Activated CD4-positive, alpha-beta memory T cell treated with anti-CD3 and anti-CD28 coated beads, Interleukin-2, amount 10 ng/mL, durations not matched to agents 7 days and 5 days (primary cell): ENCODE measurements at places on chromosomes 1 and 21.
A peak's percentile ranks its signal among the peaks of the same experiment; 100 is the strongest.

DNA sequence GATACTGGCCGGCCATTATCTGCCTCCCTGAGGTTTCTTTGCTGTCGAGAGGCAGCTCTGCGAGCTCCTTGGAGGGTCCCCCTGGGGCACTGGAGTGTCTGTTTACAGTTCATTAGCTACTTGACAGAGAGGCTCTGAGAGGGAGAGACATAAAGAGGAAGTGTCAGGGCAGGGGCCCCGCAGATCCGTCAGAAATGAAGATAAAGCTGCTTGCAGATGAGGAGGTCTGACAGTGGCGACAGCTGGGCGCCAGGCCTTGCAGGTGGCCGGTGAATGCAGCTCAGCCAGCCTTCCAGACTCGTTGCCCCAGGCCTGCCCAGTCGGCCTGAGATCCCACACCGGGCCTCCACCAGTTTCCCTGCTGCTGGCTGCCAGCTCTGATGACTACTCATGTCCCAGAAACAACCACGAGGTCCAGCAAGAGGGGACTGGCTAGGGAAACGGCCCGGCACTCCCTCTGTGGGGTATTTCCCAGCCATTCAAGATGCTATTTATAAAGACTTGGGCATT is 84.7 kb downstream of the DISP3 start:
- DNase-seq = no peak

- no peak for DNase-seq
Observed at GRCh38 chr1:4178501-4179113, 278.5 kb upstream of the C1orf174 start.

- DNase-seq = no peak
Observed at GRCh38 chr1:62676611-62677356, 11.4 kb downstream of the DOCK7 start.

DNA sequence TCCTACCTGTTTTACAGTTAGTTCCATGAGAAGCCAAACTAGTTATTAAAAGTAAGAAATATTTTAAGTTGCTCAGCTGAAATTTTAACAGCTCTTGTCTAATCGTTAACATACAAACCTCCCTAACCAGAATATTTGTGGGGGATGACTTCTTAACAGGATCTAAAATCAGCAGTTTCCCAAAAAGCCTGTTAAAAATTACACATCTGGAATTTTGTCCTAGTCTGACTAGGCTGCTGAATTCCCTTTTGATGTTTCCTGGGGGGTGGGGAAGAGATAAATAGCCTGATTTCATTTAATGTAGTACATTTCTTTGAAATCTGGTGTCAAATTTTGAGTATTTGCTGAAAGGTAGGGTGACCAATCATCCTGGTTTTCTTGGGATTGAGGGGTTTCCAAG is 78.8 kb upstream of the ARHGAP29 start:
- DNase-seq = no peak

DNA sequence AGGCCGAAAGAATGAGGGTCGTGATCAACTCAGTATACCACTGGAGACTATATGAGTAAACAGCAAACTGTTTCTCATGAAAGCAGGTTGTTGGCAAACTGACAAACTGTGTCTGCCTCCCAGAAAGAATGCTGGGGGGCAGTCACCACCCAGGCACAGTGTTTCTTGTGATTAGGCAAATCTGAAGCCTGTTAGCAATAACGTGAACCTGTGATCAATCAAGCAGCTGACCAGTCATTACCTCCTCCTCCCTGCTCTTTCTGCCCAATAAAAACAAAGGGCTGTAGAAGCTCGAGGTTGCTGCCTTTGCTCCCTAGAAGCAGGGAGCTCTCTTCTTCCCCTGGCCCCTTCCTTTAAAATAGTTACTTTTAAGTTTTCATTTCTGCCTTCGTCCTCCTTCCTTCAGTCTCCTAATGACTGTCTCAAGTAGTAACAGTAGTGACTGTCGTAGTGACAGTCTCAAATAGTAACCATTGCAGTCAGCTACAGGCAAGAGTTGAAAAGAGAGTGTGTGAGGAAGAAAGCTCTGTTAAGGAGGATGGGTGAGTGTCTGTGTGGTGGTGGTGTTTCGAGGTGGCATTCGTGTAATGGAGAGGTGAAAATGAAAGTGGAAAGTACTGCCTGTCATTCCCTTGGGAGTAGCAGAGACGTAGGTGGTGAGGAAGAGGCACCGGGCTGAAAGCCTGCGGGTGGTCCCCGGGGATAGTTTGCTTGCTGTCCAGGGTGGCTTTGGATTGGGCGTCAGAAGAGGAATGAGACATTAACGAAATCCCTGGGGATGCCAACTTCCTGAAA is 14.5 kb downstream of the HHAT start:
- no peak for DNase-seq

GRCh38 chr1:154442006-154442740 is 37.0 kb downstream of the IL6R start:
- no peak for DNase-seq

GRCh38 chr1:228957535-228957934 is 222.3 kb downstream of the RHOU start:
- DNase-seq = no peak

DNA sequence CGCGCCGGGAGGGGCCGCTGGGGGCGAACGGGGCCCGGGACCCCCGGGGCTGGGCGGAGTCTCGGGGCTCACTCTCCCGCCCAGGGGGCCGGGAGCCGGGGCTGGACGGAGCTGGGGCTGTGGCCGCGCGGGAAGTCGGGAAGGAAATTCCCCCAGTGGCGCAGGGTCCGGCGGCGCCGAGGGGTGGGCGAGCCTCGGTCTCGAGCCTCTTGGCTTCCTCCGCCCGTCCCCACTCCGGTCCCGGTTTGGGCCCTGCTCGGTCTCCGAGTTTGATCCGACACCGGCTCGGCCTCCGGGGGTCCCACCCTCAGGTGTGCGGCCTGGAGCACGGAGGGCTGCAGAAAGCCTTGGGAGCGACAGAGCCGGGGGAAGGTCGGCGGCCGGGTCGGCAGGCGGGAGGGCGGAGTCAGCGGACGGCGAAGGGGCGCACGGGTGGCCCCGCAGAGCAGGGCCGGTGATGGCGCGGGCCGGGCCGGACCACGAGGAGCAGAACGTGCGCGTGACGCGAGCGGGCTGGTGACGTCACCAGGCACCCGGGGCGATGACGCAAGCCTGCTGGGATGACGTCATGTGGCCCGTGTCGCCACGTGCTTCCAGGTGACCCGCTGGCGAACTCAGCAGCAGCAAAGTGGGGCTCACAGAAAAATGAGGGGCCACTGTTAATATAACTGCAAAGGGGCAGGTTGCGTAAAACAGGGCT is 610 bp upstream of the HES4 start:
- peak; percentile 70 for DNase-seq

GRCh38 chr1:94855307-94855700 is 35.1 kb downstream of the SLC44A3 start:
- DNase-seq = no peak

DNA sequence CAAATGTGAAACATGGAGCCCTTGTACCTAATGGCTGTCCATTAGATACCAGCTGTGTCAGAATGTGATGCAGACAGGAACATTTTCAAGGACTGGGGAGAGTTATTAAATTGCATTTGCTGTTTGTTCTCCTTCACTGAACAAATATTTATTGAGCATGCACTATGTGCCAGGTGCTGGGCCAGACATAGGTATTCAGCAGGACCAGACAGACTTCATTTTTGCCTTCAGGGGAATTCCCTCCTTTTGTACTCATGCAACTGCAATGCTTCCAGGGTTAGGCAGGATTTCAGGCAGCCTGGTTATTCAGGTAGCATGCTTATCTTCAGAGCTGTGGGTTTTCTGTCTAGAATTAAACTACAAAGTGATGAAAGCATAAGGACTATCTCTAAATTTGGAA is 64.2 kb upstream of the SMYD2 start:
- no peak for DNase-seq

DNA sequence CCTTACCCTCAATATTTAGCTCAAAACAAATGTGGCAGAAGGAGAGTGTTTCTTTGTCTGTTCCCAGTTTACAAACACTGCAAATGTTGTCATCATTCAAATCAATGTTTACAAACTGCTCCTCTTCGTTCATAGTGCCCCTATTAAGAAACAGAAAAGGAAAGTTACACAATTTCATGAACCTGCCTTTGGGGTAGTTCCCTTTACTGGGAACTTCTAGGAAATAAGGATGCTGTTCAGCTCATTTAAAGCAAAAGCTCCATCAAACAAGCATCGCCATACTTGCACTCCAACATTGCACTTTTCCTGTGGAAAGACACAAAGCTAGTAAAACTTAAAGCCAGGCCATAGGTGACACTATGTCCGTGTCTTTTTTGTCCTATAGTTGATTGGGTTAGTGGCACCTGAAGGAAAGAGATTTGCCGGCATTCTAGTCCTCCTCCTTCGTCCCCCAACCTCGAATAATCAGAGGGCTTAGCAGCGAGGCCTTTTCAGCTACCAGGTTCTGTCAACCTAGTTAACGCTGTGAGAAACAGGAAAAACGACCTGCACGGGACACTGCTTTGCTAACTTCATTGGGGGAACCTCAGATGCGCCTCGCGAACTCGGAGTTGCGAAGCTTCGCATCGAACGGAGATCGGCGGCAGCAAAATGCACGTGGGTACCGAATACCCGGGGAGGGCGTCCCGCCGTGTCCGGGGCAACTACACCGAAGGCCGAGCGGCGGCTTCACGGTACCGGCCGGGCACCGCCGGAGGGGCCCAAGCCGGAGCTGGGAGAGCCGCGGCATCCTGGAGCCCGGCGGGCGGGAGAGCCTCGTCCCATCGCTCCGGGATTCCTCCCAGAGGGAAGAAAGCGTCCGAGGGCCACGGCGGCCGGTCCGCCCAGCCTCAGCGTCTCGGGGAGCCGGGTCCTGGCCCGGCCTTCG is 706 bp downstream of the C21orf91 start:
- peak; percentile 52 for DNase-seq

GRCh38 chr1:209641832-209642172 is 10.4 kb downstream of the LAMB3 start:
- no peak for DNase-seq

GRCh38 chr1:192527950-192528349 is 47.6 kb upstream of the RGS1 start:
- DNase-seq = no peak

DNA sequence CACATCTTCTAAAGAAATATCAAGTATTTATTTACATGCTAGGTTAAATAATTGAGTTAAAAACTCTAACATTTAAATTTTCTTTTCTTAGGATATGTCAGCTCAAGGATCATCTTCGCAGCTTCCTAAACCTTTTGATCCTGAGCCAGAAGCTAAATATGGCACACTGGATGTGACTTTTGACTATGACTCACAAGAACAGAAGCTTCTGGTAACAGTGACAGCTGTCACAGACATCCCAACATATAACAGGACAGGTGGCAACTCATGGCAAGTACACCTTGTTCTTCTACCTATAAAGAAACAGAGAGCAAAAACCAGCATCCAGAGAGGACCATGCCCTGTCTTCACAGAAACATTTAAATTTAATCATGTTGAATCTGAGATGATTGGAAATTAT is 132.7 kb upstream of the SERTAD4 start:
- no peak for DNase-seq

DNA sequence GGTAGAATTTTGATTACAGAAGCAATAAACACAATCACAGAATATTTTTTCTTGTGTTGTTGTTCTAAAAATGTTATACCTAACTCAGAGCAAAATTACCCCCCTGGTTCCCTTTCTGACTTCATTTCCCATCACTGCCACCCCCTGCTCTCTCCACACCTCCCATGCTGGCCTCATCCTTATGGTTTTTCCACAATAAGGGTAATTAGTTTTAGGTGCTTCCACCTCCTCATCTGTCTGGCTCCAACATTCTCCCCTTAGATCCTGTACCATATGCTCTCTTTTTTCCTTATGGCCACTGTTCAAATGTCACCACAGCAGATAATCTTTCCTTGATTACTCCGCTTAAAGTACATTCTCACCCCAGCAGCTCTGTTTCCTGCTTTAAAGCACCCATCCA is 2208.6 kb downstream of the MRPL39 start:
- no peak for DNase-seq

DNA sequence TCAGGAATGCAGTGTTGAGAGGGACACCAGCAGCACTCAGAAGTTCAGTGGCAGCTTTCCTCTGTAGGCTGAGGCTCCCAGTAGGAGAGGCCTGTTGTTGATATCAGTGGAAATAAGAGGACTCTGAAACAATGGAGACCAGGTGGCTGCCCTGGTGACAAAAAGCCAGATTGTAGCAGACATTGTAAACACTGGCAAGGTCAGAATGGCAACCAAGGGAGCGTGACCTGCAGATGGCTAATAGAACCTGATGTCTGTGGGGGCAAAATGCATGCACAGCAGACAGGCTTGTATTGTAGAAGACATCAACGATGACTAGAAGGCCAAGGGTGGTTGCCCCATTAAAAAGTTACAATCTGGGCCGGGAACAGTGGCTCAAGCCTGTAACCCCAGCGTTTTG is 53.1 kb upstream of the GPR37L1 start:
- DNase-seq = no peak

DNA sequence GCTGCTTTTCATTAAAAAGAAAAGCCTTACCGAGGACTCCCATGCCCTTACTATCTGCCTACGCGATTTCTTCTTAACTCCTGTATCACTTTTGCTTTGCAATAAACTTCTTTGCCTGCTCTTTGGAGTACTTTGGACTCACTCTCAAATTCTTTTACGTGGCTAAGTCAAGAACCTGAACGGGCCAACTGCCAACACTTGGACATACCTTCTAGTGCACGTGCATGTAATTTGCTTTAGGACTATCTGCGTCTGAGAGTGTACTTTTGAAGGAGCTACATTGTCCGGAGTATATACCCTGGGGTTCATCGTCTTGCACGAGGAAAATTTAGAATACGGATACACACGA is 3.6 kb upstream of the OTUD3 start:
- DNase-seq = no peak

DNA sequence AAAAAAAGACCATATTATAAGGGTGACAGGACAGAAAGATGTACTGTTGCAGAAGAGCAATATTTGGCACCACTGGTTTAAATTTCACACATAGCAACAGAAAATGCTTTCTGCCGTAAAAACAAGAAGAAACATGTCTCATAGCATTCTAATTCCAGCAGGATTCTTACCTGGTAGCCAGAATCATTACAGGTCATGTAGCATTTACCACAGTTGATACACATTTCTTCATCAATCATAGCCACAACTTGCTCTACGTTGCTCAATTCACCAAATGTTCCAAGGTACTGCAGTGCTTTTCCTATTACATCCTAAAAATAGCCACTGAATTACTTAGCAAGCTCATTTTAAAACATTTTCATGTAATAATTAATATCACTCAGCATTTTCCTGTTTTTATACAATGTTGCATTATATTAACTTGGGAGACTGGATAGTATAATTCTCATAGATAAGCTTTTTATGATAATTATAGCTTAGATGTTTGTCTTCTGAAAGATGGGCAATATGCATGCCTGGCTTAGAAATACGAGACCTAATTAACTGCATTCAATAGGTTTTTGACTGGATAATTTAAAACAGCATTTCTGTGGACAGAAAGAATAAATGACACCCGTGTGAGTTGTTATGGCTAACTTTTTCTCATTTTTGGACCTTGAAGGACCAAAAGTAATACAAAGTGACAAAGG is 360.7 kb downstream of the PTBP2 start:
- no peak for DNase-seq

GRCh38 chr1:25039229-25039628 is 109.2 kb upstream of the RUNX3 start:
- DNase-seq = no peak
